Stimulated activated effector memory CD8-positive, alpha-beta T cell treated with anti-CD3 and anti-CD28 coated beads, Interleukin-12 subunit alpha, Interleukin-12 subunit beta, amount 100 ng/mL, for 72 hours (primary cell): ENCODE measurements at places on chromosomes 6 and 20.

DNA sequence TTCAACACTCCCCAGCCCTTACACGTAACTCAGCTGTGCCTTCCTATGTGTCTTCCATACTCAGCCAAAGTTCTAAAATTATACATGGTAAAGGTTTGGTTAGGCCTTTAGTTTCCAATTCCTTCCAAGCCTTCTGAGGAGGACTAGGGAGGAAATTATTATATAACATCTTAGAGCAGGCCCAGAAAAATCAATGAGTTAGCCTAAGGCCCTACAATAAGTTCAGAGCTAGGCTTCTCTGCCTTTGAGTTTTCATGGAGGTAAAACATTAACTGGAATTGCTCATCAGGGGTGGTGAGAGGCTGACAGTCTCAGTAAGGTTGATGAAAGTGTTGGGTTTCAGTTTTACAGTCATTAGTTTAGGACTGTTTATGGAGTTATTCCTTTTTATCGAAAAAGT lies 286.0 kb downstream of the ADGB start:
- no peak for DNase-seq

DNA sequence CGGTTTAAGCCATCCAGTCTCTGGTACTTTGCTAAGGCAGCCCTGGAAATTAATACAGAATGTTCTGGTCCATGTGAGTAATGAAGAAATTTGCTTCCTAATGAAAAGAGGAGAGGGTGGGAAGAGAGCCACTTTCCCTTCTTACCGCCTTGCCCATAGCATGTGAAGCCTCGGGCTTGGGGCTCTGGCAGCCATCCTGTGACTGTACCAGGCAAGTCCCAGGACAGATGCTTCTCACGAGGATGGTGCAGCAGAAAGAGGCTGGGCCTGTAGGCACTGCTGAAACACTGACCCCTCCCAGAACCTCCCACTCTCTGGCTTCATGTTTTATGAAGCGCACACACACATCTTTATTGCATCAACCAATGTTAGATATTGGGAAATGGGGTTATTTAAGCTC lies 74.8 kb downstream of the IYD start:
- no peak for DNase-seq

GRCh38 chr20:58660855-58661597 lies 9.9 kb downstream of the STX16 start:
- peak; percentile 48 for DNase-seq

GRCh38 chr6:24882295-24882694 lies 53.5 kb downstream of the RIPOR2 start:
- DNase-seq, result no peak

DNA sequence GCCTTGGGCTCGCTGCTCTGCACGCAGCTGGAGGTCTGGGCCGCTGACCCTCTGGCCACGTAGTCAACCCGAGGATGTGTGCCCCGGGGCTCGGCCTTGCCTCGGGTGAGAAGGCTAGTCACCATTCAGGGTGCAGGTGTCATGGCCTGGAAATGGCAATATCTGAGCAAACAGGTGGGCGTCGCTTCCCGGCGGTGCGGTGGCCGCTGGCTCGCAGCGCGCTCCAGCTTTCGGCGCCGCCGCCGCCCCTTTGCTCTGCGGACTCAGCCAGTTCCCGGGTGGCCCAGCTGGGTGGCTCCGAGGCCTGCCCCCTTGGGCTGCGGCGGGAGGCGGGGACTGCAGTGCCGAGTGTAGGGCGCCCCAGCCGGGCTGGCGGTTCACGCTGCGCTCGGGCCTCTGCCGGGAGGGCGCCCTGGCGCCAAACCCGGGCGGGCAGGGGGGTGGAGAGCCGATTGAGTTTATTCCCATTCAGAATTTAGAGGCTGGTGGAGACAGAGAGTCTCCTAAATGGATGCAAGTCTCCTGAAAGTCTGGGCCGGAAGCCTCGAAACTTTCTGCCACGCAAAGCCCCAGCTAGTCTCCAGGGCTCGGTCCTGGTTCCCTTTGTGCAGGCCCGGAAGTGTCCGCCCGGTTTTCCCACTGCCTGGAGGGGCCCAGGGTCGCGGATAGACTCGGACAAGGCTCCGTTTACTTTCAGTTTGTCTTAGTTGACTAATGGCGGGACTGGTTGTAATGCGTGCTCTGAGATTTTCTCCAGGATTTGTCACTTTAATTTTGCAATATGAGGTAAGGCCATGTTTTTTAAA lies 11.3 kb upstream of the TFAP2A start:
- DNase-seq, result no peak

DNA sequence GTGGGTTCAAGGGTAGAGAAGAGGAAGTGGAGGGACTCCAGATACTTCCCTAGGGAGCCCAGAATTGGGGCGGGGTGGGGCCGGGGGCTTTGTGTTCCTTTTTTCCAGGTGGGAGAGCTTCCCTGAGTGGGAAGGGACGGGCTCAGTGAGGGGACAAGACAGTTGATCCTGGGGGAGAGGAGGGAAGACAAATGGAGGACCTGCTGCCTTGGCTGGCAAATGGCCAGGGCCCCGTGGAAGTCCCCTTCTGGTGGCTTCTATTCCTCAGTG lies 2.6 kb downstream of the CTSZ start:
- DNase-seq, result no peak

DNA sequence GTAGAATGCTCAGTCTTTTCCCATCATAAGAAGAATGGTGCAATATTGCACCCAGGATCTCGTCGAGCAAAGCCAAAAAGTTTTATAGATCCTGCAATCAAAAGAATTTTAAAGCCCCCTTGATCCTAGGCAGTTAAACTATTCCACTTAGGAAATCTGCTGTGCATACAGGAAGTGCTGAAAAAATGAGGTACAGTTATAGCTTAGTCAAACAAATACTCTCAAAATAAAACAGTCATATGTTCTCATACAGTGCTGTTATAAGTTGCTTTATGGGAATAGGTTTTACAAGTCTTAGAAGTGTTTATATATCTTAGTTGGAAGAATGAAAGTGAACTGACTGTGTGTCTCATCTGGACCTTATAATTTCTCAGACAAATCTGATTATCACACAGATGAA lies 232.6 kb upstream of the RAB32 start:
- no peak for DNase-seq

- no peak for DNase-seq
Observed at GRCh38 chr20:13028001-13028400, 19.2 kb downstream of the SPTLC3 start.

DNA sequence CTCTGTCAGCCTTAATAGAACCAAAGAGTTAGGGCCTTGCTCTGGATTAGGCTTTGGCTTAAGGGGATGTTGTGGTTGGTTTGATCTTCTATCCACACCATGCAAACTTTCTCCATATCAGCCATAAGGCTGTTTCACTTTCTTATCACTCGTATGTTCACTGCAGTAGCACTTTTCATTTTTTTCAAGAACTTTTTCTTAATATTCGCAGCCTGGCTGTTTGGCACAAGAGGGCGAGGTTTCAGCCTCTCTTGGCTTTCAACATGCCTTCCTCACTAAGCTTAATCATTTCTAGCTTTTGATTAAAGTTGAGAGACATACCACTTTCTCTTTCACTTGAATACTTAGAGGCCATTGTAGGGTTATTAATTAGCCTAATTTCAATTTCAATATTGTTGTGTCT lies 193.1 kb downstream of the NRN1 start:
- DNase-seq, result no peak

DNA sequence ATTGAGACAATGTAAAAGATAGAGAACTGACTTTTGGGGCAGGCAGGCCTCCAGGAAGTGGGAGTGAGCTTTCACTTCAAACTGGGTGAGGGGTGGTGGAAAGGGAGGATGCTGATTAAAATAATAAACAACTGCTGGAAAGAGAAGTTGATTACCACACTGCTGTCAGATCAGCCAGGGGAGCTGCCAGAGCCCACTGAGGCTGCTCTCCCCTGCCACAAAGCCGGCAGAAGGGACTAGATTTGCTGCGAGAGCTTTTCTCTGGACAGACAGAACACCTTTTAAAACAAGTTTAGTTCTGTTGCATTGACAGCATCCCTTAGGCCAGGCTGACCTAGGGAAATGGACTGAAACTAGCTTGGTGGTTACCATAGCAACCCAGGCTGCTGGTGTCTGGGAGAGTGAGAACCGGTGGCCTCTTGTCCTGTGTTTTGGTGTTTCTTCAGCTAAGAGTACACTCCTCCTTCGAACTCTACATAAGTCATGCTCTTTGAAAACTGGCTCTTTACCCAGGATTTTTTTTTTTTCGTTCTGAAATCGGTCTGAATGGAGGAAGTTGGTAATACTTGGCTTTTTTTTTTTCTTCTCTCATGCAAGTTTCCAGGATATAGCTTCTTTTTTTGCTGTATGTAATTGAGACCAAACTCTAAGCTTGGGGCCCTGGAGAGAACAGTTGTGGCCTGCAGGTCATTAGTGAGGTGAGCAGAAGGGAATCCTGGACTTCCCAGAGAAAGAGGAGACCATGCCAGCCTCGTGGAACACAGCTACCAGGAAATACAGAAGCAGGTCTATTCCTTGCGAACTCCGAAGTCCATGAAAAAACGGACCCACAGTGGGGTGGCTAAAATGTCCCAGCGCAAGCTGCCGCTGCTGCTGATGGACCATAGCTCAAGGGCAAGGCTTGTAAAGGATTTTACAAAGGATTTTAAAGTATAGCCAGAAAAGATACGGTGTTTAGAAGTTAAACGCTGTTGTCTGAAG lies 374.4 kb downstream of the UTRN start:
- DNase-seq, result no peak

GRCh38 chr20:44543358-44543757 lies 21.5 kb upstream of the SERINC3 start:
- no peak for DNase-seq

DNA sequence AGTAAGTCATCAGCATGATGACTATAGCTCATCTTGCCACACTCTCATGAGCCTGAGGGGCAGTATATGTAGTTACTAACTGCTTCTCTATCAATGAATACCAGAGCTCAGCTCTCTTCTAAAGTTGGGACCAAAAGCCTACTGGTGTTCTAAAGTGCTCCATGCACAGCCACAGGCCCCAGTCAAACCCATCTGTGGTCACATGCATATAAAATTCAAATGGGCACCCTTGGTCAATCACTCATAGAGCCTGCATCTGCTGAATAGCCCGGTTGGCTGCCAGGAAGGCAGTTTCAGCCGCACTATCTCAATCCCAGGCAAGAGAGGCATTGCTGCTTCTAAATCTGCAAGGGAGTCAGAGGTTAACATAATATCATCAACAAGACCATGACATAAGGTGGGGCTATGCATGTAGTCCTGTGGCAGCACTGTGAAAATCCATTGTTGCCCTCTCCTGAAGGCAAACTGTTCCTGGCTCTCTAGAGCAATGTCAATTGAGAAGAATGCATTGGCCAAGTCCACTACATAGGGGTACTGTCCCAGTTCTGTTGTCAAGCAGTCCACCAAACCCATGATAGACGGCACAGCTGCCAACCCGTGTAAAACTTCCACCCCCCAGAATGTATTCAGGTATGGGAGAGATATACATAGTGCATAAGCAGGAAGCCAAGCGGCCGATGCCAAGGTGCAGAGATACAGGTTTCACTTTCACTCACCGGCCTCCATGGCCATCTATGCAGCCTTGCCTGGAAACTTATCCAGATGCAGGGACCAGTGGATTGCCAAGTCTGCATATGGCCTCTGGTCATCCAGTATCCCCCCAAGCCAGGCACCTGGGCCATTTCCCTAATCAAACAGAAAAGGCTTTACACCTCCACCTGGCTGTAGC lies 76.2 kb downstream of the ALDH8A1 start:
- no peak for DNase-seq

DNA sequence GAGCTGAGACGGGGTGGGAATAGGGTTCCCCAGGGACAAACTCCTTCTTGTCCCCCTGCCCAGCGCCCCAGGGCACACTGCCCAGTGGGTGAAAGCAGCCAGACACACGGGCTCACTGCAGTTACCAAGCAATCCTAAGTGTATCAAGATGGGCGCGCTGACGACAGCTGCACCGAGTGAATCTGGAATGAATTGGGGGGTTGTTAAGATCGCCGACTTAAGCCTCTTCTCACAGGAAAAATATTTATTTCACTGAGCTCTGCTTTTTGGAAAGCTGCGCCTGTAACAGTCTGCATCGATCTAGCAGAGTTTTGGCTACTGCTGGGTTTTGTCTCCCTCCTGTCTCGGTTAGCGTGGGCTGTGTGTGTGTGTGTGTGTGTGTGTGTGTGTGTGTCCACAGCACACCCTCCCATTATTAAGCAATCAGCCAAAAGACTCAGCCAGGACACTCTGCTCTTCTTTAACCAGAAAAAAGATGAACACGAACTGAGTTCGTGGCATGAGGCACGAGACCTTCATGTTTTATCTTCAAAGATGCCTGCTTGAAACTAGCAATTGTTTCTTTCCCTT lies 35.9 kb downstream of the RIPOR3 start:
- DNase-seq, result no peak

DNA sequence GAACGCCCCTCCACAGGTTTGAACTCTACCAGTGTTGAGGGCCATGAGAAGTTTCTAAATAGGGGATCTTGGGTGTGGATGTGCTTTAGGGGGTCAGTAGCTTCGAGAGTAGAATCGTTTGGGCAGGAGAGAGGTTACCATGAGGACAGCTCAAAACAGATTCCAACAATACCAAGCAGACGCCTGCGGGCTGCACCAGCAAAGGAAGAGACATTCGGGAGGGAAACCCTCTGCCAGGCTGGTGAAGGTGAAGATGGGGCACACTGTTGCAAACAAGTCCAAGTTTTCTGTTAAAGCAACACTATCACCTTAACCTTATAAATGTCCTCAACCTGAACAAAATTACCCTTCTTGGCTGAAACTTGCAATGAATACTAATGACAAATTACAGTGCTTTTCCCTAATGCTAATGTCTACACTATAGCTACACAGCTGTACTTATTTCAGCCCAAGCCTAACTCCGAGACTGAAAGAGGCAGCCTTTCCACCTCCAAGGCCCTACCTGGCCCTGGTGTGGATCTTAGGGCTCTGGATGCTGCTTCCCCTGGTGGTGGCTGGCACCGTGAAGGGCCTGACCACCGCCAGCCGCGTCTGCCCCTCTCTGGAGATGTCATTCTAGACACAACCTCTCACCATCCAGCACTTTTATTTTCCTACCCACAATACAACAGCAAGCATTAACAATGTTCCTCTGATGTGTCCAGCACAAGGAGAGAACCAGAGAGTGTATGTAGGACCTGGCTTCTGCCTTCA lies 80.1 kb downstream of the DLL1 start:
- DNase-seq, result peak; percentile 30

DNA sequence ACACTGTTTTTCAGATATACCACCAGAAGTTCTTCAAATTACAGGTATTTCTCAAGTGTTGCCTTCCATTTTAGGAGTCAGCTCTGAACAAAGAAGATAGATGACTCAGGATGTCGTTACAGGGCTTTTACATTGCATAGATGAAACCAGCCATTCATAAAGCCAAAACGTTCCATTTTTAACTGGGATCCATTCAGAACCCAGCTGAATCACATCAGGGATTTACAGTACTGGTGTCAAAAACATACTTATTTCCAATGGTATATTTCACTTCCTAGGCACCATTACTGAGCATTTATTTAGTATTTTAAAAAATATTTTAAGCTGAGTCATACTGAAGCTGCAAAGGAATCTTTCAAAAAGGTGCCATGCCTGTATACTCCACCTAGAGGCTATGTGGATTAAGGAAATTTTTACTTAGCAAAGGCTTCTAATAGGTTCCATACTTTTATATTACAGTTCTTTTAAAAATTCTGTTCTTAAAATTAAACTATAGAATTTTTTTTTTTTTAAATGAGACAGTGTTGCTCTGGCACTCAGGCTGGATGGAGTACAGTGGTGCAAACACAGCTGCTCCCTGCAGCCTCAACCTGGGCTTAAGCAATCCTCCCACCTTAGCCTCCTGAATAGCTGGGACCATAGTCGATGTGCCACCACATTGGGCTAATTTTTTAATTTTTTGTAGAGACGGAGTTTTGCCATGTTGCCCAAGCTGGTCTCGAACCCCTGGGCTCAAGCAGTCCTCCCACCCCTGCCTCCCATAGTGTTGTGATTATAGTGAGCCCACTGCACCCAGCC lies 2.6 kb downstream of the ASF1A start:
- no peak for DNase-seq

- DNase-seq, result no peak
Observed at GRCh38 chr6:4169028-4169789, 33.8 kb upstream of the ECI2 start.
